ENCODE measurements at places on chromosomes 16 and 17.
A peak's percentile ranks its signal among the peaks of the same experiment; 100 is the strongest.

DNA sequence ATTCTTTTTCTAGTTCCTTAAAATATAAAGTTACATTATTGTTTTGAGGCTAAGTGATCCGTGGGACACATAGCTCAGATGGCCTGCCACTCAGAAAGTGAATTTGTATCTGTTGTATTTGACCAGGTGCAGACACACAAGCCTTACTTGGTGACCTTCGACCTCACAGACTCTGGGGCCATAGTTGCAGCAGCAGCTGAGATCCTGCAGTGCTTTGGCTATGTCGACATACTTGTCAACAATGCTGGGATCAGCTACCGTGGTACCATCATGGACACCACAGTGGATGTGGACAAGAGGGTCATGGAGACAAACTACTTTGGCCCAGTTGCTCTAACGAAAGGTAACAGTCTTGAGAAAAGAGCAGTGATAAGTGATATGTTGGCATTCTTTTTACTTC, 30.5 kb downstream of the TMEM11 start:
- H3K27ac ChIP-seq: no peak overlapping the region
- H3K36me3 ChIP-seq: no peaks in the 10 kb centered on the region
- no peak for DNase-seq
- H3K4me3 ChIP-seq: no peak overlapping the region
- no peaks in the 10 kb centered on the region for H3K27me3 ChIP-seq

DNA sequence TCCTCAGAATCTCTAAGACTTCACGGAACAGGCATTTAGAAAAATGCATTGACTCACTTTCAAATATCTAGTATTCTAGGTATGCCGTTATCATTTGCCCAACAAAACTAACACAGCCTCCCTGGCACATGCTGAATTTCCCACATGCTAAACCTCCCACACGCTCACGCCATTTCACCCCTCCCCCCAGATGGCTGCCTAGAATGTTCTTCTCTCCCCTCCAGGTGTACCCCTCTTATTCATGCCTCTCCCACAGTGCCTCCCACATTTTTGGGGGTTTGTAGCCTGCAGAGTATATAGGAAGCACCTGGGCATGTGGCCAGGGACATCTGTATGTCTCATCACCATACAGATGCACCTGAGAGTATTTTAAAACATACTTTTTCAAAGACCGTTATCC, 38.2 kb upstream of the ICAM2 start:
- no peak for DNase-seq
- no peaks in the 10 kb centered on the region for H3K36me3 ChIP-seq
- no peak overlapping the region for H3K27ac ChIP-seq

- no peaks in the 10 kb centered on the region for H3K27me3 ChIP-seq
- no peaks in the 10 kb centered on the region for H3K36me3 ChIP-seq
- no peak overlapping the region for H3K4me3 ChIP-seq
- no peak overlapping the region for H3K27ac ChIP-seq
These were observed 88.6 kb downstream of the USP31 start for GRCh38 chr16:23060458-23061320.

DNA sequence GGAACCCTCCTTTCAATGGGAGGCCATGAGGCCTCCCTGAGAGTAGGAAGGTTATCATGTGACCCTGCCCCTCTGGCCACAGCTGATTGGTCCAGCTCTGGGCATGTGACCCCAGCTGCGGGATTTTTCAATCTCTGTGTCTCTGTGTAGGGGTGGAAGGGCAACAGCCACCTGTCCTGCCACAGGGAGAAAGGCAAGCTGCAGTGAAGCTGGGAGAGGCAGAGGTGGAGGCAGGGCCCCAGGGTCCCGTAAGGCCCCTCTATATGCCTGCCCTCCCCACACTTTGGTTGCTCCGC, 10.9 kb downstream of the DNAAF8 start:
- no peaks in the 10 kb centered on the region for H3K27me3 ChIP-seq
- H3K4me1 ChIP-seq: peaks cover 14% of the 10 kb centered on the region
- no peaks in the 10 kb centered on the region for H3K36me3 ChIP-seq
- no peak overlapping the region for H3K4me3 ChIP-seq
- H3K27ac ChIP-seq: 0 out of 2 replicates have a peak overlapping the region, but pooled peaks have one; percentile 39
- peak; percentile 47 for DNase-seq

GRCh38 chr17:66676421-66676820, 158.5 kb upstream of the CACNG5 start:
- no peaks in the 10 kb centered on the region for H3K36me3 ChIP-seq
- no peak for DNase-seq
- H3K4me3 ChIP-seq: no peak overlapping the region
- no peaks in the 10 kb centered on the region for H3K4me1 ChIP-seq
- H3K27ac ChIP-seq: no peak overlapping the region
- H3K27me3 ChIP-seq: no peaks in the 10 kb centered on the region

DNA sequence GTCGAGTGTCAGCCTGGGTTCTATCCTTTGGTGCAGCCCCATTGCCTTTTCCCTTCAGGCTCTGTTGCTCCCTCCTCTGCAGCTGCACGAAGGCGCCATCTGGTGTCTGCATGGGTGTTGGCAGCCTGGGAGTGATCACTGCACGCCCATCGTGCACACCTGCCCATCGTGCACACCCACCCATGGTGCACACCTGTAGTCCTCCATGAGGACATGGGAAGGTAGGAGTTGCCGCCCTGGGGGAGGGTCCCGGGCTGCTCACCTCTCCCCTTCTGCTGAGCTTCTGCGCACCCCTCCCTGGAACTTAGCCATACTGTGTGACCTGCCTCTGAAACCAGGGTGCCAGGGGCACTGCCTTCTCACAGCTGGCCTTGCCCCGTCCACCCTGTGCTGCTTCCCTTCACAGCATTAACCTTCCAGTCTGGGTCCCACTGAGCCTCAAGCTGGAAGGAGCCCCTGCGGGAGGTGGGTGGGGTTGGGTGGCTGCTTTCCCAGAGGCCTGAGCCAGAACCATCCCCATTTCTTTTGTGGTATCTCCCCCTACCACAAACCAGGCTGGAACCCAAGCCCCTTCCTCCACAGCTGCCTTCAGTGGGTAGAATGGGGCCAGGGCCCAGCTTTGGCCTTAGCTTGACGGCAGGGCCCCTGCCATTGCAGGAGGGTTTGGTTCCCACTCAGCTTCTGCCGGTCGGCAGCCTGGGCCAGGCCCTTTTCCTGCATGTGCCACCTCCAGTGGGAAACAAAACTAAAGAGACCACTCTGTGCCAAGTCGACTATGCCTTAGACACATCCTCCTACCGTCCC, 2.9 kb downstream of the CTRL start:
- H3K4me3 ChIP-seq: no peak overlapping the region
- H3K27ac ChIP-seq: no peak overlapping the region
- H3K36me3 ChIP-seq: no peaks in the 10 kb centered on the region
- peak; percentile 89 for DNase-seq

DNA sequence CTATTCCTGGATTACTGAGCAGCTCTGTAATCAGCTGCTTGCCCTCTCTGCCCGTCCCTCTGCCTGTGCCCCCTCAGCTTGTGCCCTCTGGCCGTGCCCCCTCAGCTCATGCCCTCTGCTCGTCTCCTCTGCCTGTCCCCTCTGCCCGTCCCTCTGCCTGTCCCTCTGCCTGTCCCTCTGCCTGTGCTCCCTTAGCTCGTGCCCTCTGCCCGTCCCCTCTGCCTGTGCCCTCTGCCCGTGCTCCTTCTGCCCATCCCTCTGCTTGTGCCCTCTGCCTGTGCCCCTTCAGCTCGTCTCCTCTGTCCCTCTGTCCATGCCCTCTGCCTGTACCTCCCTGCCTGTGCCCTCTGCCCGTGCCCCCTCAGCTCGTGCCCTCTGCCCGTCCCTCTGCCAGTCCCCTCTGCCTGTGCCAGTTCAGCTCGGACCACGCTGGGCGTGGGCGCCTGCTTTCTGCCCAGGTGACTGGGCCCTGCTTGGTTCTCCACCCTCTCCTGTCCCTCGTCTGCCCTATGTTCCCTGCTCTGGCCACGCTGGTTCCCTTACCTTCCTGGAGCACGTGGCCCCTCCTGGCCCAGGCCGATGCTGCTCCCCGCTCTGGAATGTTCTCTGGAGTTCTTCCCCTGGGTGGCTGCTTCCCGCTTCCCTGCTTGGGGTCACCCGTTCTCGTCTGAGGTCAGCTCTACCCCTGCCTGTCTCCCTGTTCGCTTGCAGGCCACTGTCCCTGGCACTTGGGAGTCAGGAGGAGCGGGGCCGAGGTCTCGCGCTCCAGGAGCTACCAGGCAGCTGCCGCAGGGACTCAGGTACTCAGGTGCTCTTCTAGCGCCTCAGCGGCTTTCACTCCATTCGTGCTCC, 63.9 kb downstream of the BANP start:
- H3K4me1 ChIP-seq: no peaks in the 10 kb centered on the region
- no peaks in the 10 kb centered on the region for H3K27me3 ChIP-seq
- H3K27ac ChIP-seq: no peak overlapping the region
- no peak for DNase-seq
- no peak overlapping the region for H3K4me3 ChIP-seq

DNA sequence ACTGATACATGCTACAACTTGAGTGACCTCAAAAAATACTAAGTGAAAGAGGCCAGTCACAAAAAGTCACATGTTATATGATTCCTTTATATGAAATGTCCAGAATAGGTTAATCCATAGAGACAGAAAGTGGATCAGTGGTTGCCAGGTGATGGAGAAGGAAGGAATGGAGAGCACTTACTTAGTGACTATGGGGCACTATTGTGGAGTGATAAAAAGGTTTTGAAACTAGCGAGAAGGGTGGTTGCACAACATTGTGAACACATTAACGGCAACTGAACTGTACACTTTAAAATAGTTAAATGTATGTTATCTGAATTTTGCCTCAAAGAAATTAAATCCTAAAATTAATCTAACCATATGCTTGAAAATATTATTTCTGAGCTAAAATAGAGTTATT, 25.9 kb downstream of the AMFR start:
- no peak overlapping the region for H3K27ac ChIP-seq
- H3K36me3 ChIP-seq: 0 out of 2 replicates have a peak, but pooled peaks cover 14% of the 10 kb centered on the region
- no peaks in the 10 kb centered on the region for H3K4me1 ChIP-seq
- H3K27me3 ChIP-seq: no peaks in the 10 kb centered on the region

- no peak overlapping the region for H3K4me3 ChIP-seq
- H3K27me3 ChIP-seq: no peaks in the 10 kb centered on the region
- DNase-seq: peak; percentile 91
- no peaks in the 10 kb centered on the region for H3K36me3 ChIP-seq
These were observed 8.6 kb upstream of the MC1R start for GRCh38 chr16:89909777-89910716.

- no peak overlapping the region for H3K4me3 ChIP-seq
- no peaks in the 10 kb centered on the region for H3K4me1 ChIP-seq
- no peak for DNase-seq
- no peak overlapping the region for H3K27ac ChIP-seq
These were observed 246.1 kb downstream of the SLC39A11 start for GRCh38 chr17:72846399-72846798.

- no peak overlapping the region for H3K4me3 ChIP-seq
- no peaks in the 10 kb centered on the region for H3K27me3 ChIP-seq
- H3K36me3 ChIP-seq: no peaks in the 10 kb centered on the region
- H3K27ac ChIP-seq: no peak overlapping the region
- no peak for DNase-seq
- peaks cover 4% of the 10 kb centered on the region for H3K4me1 ChIP-seq
These were observed 45.4 kb downstream of the SEC14L1 start for GRCh38 chr17:77186141-77186604.

DNA sequence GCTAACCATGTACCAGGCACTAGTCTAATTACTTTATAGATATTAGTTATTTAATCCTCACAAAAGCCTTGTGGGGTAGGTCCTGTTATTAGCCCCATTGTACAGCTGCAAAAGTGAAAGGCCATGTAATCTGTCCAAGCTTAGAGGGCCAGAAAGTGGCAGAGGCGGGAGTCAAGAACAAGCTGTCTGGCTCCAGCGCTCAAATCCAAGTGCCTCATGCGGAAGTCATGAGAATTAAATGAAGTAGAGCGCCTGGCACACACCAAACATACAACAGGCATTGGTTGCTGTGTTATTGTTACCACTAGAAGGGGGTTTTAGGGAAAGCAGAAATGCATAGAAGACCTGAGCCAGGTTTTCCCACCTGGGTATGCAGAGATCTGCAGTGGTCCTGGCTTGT, 1.2 kb downstream of the AQP8 start:
- no peak for DNase-seq
- no peaks in the 10 kb centered on the region for H3K27me3 ChIP-seq
- H3K27ac ChIP-seq: no peak overlapping the region
- no peak overlapping the region for H3K4me3 ChIP-seq
- no peaks in the 10 kb centered on the region for H3K36me3 ChIP-seq

DNA sequence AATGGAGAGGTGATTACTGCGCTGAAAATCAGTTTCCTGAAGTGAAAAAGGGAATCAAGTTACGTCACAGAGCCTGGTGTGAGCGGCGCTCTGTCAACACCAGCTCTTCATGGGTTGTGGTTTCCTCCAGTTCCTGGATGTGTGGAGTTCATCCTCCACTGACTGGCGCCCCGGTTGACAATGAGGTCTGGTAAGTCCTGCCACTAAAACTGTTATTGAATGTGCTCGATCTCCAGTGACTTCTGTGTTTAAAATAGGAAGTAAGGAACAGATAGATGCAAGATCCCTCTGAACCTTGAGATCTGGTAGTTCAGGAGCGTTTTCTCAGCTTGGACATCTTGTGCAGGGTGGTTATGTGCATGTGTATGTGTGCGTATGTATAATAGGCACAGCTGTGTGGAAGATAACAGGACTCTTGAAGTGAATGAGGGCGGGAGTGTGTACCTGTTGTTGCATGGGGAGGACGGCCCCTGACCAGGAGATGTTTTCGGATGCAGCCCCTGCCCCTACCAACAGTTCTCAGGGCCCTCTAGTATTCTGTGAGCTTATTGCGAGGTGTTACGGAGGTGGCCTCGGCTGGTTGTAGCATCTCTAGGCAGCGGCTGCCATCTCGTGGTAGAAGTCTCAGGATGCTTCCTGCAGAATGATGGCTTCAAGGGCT, 22.0 kb upstream of the GOT2 start:
- no peaks in the 10 kb centered on the region for H3K27me3 ChIP-seq
- DNase-seq: peak; percentile 94
- H3K27ac ChIP-seq: peak overlapping the region; percentile 12
- H3K4me1 ChIP-seq: peaks cover 4% of the 10 kb centered on the region
- H3K36me3 ChIP-seq: no peaks in the 10 kb centered on the region
- H3K4me3 ChIP-seq: peak overlapping the region; percentile 16

DNA sequence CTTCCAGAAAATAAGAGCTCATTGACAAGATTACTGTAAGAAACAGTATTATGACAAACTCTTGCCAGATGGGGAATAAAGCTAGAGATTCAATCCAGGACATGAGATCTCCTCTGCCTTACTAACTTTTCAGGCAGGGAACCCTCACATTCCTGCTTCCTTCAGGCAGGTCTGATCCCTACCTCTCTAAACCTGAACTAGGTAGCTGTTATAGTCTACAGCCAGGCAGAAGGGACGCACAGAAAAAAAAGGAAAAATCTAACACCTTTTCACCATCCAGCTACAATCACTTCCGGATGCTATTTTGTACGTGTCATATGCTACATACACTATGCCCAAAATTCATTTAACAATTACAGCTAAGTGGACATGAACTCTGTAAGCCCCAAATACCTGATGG, 41.2 kb downstream of the CNOT1 start:
- H3K27me3 ChIP-seq: no peaks in the 10 kb centered on the region
- no peak overlapping the region for H3K27ac ChIP-seq
- no peak overlapping the region for H3K4me3 ChIP-seq
- DNase-seq: no peak

GRCh38 chr17:56629531-56630075, 36.1 kb downstream of the NOG start:
- no peak overlapping the region for H3K27ac ChIP-seq
- no peaks in the 10 kb centered on the region for H3K27me3 ChIP-seq
- no peaks in the 10 kb centered on the region for H3K36me3 ChIP-seq
- H3K4me1 ChIP-seq: peaks cover 2% of the 10 kb centered on the region
- peak; percentile 83 for DNase-seq
